A549 (cell line): ENCODE measurements at places on chromosomes 5 and 9.

- DNase-seq: no peak
Measured at GRCh38 chr5:31144364-31144763, 49.1 kb upstream of the CDH6 start.

GRCh38 chr5:142821733-142822487 is 51.7 kb downstream of the ARHGAP26 start:
- peak; percentile 76 for DNase-seq

DNA sequence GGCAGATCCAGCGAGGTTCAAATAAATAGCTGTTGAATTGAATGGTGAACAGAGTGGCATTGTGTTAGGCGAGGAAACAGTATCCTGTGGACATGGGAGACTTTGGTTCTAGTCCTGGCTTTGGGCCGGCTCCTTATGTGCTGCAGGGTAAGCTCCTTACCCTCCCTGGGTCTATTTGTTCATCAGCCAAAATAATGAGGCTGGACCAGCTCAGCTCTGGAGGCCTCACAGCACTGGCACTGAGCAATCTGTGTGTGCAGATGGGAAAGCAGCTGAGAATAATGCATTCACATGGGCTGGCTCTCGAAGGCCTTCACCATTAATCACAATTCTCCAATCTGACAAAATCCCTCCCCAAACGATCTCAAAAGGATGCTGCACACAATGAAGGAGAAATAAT is 81.9 kb downstream of the APBA1 start:
- DNase-seq: no peak

- DNase-seq: no peak
Measured at GRCh38 chr5:138754699-138755057, 1.5 kb downstream of the CTNNA1 start.

DNA sequence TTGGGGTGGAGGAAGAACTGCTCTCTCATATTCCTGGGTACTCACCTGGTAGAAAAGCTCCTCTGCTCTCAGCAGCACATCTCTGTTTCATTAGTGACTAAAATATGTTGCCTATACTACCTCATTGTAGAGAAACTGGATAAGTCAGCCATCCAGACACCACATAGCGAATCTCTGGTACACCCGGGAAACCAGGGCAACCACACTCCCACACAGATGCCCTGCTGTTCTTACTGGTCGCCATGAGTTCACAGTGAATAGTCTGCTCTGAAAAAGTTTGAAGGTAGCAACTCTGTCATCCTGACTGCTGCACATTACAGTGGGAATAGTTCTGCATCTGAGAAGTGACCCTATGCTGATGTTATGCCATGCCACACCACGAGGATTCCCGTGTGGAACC is 135.0 kb downstream of the ENTREP1 start:
- no peak for DNase-seq

DNA sequence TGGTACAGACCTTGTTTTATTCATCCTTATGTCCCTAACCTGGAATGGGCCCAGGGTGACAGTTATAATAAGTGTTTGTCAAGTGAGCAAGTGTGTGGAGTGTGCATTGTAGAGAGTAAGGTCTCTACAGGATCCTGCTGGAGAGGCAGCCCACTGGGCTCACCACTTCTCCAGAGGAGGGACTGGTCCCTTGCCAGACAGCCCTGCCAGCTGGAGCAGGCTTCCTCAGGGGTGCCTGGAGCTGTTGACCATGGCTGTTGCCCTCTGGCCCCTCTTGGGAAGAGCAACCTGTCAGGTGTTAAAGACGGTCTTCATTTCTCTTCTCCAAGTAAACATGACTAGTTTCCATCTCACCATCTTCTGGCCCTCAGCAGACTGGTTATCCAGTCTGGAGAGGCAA is 20.0 kb downstream of the IRF1 start:
- no peak for DNase-seq

DNA sequence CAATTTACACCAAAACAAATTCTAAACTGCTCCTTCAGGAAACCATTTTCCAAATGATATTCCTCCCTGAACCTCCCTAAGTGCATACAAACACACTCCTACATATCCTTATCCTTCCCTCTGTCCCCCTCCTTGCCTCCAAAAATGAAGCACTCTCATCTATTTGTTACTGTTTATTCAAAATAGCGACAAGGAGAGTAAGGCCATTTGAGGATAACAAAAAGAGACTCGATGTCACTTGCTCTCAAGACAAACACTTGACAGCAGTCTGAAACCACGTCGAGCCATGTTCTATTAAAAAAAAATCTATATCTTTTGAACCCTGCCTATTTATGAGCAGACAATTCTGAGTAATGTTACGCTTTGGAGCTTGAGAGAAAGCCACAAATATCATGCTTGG is 547.9 kb downstream of the DTWD2 start:
- DNase-seq: no peak

GRCh38 chr9:88025411-88026117 is 51.2 kb upstream of the CDK20 start:
- DNase-seq: no peak

GRCh38 chr5:139462586-139463276 is at the start of gene ECSCR:
ECSCR (minus strand) TSS chr5:139462743; CDS start chr5:139462670, 73 bp downstream.
- no peak for DNase-seq

DNA sequence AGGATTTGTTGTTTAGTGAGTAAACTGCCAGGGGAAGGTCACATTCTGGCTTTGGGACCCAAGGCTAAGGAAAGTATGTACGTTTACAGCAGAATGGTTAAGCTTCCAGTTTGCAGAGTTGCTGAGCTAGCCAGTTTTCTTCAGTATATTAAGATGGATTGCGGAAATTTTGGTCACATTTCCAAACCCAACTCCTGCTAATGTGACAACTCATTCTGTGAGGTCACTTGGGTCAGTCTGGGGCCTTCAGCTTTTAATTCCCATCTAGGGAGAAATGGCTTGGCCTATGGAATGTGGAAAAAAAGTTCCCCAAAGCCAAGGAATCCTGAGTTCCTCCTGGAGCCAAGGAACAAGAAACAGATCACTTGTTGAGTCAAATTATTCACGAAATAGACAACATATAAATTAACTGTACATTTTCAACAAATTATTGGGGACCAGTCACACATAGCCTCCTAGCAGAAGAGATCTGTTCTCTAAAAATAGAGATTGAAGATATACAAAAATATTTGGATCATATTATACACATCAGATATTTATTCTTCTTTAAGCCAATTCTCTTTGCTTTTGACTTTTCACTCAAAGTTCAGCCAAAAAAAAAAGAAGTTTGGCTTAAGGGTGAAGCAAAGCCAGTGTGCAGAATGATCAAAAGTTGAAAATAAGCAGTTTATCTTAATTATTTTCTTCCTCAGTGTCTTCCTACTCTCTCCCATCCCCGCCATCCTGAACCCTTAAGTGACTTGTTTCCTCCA is 8.8 kb downstream of the KCNV2 start:
- DNase-seq: no peak

GRCh38 chr9:79630521-79631403 is 59.0 kb downstream of the TLE4 start:
- DNase-seq: no peak

DNA sequence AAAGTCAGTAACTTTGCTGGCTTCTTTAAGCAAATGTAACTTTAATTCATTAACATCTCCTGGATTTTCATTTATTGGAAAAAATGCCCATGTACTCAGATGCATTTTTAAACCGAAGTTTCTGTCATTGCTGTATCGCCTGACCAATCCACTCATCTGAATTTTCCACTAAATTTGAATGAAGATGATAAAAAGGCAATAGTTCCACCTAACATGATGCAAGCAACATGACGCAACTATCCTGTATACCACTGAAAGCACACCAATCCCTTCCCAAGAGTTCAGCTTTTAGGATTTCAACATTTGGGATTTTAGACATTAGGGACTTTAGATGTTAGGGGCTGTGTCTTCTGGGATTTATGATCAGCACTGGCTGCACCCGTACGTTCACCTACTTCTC is 215.6 kb downstream of the KIF4B start:
- DNase-seq: no peak

DNA sequence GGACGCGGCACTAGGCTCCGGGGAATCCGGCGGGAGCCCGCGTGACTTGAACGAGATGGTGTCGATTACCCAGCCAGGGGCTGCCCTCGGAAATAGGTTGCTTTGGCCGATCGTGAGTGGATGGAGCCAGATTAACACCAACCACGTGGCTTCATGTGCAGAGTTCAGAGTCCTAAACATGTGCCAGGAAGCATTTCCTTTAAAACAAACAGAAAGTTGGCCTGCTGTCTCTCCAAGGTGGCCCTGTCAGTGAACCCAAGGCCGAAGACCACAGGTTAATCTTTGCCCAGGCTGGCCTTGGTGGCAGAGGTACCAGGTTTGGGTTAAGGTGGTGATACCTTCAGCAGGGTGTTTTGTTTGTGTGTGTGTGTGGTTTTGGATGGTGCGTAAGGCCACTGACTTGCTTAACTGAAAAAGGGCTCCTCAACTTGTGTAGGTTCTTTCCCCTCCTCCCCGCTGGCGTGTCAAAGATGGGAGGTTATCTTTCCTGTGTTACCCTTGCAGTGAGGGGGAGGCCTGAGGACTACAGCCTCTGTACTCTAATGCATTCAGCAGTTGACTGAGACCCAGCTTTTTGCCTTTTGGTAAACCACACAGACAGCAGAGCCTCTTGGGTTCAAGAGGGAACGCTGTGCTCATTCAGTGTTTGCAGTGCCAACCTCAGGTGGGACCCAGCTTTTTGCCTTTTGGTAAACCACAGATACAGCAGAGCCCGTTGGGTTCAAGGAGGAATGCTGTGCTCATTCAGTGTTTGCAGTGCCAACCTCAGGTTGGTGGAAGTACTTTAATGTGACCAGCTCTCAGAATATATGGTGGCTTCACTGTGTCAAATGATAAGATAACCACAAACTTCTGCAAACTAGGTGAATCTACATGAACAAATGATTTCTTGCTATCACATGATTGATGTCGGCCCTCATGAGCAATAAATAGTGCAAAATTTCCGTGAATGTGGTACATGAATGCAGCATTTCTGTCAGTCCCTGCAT is 1.4 kb downstream of the IQGAP2 start:
- DNase-seq: peak; percentile 6

DNA sequence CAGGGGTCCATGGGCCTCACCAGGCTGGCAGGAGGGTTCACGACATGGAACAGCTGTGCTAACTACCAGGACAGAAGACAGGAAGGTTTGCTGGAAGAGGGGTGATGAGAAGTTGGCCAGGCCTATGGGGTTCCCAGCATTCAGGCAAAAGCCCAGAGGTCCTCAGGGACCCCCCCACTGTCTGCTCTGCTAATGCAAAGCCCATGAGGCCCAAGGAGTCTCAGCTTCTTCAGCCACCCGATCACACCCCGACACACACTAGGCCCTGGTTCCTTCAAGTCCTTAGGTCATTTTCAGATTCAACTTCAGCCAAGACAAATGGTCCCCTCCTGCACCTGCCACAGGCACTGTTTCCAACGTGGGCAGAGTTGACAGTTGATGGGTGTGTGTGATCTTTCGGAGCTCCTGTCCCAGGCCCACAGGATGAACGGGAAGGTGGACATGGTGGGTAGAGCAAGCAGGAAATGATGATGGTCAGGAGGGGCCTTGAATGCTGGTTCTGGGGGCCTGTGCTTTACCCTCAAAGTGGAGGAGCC is 20.4 kb downstream of the ADAMTS2 start:
- no peak for DNase-seq

DNA sequence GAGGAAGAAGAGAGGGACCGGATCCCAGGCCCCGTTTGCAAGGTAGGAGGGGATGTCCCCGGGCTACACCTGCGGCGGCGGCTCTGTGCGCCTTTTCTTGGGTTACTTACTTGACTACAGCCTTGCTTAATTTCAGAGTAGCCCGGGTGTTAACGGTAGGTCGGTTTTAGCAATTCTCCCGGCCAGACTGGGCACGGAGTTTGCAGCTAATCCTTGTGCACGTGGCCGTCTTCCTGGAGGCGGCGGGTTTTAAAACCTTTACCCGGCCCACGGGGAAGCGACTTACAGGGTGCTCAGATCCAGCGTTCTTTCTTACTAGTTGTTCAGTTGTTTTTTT is 313 bp downstream of the BRIX1 start:
- DNase-seq: no peak

DNA sequence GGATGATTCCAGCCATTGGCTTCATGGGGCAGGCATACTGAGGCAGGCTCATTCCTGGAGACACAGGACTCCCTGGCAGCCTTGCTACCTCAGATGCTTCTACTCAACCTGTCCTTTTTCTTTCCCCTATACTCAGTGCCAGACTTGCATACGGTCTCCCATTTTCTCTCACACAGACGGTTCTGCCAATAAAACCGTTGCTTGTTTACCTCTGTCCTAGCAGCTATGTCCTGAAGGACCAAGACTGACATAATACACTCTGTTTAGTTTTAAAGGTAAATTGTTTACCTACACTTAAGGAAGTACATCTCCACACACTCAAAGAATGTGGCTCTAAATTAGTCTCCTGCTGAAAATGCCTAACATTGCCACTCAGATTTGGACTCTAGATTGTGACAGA is 151.0 kb upstream of the RFX3 start:
- DNase-seq: no peak

- DNase-seq: no peak
Measured at GRCh38 chr5:142816531-142817430, 46.6 kb downstream of the ARHGAP26 start.

DNA sequence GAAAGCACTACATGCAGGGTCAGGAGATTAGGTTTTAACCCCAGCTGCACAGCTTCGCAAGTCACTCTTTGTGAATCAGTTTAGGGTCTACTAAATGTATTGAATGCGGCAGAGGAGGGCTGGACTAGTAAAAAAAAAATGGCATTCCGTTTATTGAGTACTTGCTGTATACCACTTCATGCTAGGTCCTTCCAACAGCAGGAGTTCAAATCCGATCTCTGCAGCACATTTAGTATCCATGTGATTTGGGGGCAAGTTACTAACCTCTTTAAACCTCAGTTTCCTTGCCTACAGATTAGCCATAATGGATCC is 204.4 kb downstream of the SNCAIP start:
- DNase-seq: no peak

GRCh38 chr5:116308391-116308790 is 223.6 kb downstream of the COMMD10 start:
- no peak for DNase-seq

- DNase-seq: no peak
Measured at GRCh38 chr5:122256388-122256787, 55.6 kb upstream of the SNCAIP start.

DNA sequence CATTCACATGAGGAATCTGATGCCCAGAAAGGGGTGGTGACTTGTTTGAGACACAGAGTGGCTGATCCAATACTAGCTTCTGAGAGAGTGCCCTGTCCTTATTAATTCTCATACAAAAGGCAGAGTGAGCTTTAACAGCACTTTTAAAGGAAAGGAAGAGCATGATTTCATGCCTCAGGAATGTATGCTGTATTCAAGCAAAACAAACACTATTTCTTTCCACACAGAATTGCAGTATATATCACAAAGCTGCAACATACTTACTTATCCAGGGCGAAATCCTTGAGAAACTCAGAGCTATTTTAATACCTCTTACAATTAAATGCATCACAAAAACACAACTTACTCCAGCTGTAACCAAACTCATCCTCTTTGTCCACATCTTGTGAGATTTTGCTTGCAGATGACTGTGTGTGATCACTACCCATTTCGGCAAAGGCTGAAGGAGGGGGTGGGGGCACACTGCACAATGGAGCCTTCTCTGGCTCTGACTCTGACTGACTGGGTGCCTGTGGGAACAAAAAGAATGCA is 139.8 kb downstream of the MPDZ start:
- DNase-seq: peak; percentile 38

GRCh38 chr9:81689343-81690175 is at the start of gene TLE1:
TLE1 (minus strand) TSS chr9:81689547; CDS start chr9:81688240, 1,307 bp downstream.
- peak; percentile 99 for DNase-seq

- DNase-seq: no peak
Measured at GRCh38 chr5:6634788-6635430, 1.7 kb downstream of the SRD5A1 start.
